M059J (cell line): ENCODE measurements at places on chromosomes 5 and 9. TPM values are rescaled to one million over a fixed set of nuclear protein-coding genes. Genes with fewer than 3 reads are reported as not detected.

GRCh38 chr9:6428940-6429889 is 16.2 kb downstream of the UHRF2 start:
- DNase-seq, result peak; percentile 55

GRCh38 chr5:394671-395155 is 48.3 kb upstream of the EXOC3 start:
- no peak for DNase-seq

DNA sequence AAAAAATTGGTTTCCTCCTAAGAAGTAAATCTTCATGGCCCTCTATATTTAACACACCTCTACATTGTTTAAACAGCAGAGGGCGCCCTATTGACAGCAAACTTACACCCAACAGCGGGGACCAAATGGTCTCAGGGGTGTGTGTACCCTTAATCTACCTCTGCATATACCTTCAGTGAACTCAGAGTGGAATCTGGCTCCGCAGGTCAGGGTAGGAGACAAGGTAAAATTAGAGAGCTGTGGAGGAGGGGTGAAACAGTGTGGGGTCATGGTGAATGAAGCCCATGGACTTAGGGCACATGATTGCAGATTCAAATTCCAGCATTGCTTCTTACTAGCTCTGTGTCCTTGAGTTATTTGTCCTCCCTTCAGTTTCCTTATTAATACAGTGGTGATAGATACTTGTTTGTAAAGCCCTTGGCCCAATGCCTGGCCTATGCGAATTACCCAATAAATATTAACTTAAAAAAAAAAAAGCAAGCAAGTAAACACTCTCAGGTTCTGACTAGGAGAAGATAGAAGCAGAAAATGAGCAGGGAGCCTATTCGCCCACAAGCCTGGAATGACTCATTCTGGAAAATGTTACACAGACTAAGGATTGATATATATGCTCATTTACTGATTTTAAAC is 122.9 kb downstream of the CAVIN4 start:
- peak; percentile 13 for DNase-seq

- DNase-seq, result no peak
Measured at GRCh38 chr5:453725-454481, 10.9 kb downstream of the EXOC3 start.

DNA sequence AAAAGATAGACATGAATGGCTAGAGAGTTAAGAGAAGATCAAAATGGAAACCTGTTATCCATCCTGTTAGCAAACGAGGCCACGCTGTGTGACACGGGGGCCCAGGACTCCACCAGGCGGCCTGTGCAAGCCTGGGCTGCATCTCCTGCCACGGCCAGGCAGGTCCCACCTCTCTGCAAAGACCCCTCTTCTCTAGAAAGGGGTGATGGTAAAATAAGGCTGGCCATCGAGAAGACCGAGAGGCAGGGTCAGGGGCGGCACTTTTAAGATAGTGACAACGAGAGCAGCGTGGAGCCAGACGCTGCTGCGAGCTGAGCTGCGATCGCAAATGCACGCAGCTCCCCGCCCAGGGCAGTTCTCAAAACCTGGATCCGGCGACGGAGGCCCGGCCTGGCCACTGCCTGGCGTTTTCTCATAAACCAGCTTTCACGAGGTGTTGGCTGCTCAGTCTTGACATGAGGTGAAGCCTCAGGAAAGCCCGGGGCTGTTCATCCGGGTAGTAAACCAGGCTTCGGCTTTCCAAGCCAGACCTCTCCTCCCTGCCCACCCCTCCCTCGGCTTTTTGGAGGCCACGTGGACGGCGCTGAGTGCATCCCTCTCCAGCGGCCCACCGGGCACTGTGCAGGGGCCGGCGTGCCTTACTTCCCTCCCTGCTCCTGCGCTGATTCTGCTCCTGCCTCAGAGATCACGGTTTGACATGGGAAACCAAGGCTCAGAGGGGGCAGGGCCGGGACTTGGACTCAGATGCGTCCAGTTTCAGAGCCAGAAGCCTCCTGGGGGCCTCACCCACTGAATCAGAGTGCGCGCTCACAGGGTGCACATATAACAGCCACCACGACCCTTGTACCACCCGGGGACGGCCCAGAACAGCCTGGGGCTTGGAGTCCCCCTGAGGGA is 151.6 kb upstream of the PHYKPL start:
- no peak for DNase-seq

- peak; percentile 21 for DNase-seq
Measured at GRCh38 chr9:92480291-92480771, 2.0 kb downstream of the ASPN start.

- no peak for DNase-seq
Measured at GRCh38 chr9:30944741-30945280, 1439.6 kb upstream of the ACO1 start.

DNA sequence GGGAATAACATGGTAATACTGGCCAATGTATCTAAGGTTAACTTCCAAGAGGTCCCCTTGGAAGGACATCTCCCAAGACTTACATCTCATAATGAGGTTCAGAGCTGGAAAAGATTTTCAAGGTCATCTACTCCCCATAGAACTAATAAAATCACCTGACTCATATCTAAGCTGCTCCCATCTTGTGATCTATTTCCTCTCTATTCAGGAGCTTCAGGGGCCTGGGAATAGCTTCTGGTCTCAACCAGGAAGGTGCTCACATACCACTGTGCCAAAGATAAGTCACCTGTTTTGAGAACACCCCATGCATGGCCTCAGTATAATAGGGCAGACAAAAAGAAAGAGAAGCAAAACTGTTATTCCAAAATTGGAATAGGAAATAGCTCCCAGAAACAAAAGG is 74.2 kb downstream of the OXCT1 start:
- peak; percentile 33 for DNase-seq

DNA sequence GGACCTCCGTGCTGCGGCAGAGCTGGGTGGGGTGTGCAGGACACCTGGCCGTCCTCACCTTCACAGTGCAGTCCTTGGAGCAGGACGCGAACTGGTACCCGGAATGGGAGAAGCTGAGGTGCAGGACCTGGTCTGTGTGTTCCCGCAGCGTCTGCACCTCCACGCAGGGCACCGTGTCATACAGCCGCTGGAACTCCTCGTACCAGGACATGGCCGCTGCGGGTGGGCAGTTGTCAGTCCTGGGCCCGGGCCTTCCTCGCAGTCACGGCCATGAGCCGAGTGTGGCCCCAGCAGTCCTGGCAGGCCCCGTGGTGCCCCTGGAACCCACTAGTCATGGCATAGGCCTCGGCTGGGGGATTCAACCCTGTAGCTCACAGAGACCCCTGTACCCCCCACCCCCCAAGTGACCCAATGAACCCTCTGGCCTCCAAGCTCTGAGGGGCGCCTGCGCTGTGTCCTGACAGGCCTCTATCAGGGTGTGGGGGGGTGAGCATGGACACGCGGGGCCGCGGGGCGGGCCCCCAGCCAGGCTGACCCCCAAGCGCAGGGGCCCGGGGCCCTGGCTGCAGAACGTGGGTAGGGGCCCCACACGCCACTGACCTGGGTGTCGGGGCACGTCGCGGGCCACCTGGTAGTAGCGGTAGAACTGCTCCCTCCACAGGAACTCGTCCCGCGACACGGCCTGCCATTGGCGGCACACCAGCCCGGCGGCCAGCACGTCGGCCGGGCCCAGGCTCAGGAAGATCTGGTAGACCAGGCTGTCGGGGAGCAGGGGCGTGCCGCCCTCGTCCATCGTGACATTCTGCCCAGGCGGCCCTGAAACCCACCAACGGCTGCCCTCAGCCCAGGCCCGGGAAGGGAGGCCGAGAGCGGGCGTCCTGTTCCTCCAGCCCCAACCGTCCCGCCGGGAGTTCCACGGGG is 987 bp downstream of the FBXW5 start:
- peak; percentile 52 for DNase-seq

The CRHBP gene
- not detected in 2 replicates for total RNA-seq

The ZNF618 gene
- total RNA-seq, result 4.6 and 5.7 TPM in 2 replicates

The PLAA gene
- 48.4 and 52.7 TPM in 2 replicates for total RNA-seq

The SHROOM1 gene
- 7.3 and 10.3 TPM in 2 replicates for total RNA-seq

The GDNF gene
- total RNA-seq, result 0.05 TPM in 1 of 2 replicates, not detected in the other

The SNCAIP gene
- total RNA-seq, result 0.39 and 0.44 TPM in 2 replicates
